Lung microvascular endothelial cell (primary cell): ENCODE measurements at places on chromosomes 6 and 20.

DNA sequence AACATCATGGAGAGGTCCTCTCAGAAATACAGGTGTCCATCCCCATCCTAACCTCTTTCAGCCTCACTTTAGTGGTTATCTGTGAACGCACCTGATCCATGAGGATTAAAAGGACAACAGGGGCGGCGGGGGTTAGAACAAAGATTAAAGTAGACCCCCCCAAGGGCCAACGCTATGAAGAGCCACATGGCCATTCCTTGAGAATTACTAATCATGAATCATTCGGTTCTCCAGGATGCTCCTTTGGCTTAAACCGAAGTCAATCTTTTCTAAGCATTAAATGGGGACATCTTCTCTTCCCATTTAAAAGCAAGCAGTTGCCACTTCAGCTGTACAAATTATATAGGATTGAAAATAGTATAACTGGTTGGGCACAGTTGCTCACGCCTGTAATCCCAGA lies 212.4 kb downstream of the GMPR start:
- peak; percentile 6 for DNase-seq

- no peak for DNase-seq
Measured at GRCh38 chr6:160971171-160971570, 20.4 kb upstream of the MAP3K4 start.

DNA sequence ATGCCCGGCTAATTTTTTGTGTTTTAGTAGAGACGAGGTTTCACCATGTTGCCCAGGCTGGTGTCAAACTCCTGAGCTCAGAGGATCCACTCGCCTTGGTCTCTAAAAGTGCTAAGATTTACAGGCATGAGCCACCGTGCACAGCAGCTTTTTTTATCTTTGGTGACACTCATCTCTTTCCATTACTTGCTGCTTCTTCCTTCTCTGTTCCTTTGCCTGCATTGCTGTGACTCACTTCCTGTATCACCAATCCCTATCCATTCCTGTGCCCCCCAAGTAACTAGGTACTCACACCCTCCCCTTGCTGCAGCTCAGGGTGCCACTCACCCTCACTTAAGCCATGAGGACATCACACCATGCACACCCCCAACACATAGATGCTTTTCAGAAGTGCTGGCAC lies 24.6 kb downstream of the KHDC1L start:
- DNase-seq = no peak

DNA sequence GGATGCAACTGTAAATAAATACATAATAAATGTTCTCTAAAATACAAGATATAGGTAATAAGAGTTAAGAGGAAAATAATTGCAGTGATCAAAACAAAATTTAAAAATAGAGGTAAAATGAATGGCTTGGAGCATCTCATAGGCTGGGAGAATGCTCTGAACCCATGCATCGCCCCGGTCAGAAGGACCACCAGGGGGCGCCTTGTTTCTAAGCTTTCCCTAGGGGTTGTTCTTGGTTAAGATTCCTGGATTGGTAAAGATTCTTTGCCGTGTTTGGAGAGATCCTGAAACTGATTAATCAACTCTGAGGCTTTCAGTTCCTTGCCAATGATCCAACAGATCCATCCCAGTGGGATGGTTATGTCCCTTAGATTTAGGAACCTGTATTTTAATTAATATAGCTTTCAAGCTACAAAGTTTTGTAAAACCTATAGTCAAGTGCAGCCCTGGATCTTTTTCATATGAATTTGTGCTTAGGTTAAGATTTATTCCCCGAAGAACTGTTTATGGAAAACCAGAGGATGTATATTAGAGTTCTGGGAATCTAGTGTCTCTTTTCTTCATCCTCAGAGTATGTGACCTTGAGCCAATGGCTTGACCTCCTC lies 45.3 kb upstream of the PRELID3B start:
- DNase-seq = peak; percentile 80

DNA sequence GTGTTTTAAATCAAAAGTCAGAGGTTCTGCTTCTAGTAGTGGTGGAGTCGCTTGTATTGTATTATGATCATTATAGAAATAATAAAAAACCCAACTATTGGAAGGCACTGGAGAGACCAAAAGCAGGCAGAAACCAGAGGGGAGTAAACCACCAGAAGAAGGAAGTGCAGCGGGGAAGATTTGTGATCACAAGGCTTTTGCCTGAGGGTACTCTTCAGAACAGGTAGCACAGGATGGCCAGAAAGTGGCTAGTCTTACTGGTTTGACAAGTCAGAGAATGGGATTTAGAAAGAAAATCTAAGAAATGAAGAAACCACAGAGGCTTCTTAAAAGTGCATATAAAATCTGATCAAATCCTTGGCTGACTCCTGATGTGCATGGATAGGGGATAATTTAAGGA lies 24.0 kb downstream of the MAPK13 start:
- no peak for DNase-seq

DNA sequence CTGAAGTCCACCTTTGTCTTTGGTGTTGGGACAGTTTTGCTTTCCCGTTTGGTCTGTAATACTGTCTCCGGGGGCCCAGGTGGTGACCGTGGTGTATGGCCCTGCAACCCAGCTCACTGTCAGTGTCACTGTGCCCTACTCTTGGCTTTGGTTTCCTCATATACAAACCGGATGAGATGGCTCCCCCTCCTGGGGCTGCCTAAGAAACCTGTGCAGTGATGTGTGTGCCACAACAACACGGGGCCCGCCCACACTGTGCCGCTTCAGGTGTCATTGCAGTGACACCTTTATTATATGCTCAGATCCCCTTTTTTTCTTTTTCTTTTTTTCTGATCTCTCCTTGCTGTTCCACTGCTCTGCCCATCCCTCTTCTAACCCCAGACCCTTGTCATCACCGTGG lies 73.9 kb downstream of the RAMACL start:
- no peak for DNase-seq

- DNase-seq = no peak
Measured at GRCh38 chr6:13295576-13295975, 32.8 kb downstream of the TBC1D7 start.

- DNase-seq = no peak
Measured at GRCh38 chr6:140002396-140003022, 628.1 kb upstream of the CITED2 start.

GRCh38 chr20:24027229-24027628 lies 38.6 kb upstream of the GGTLC1 start:
- DNase-seq = peak; percentile 96

GRCh38 chr20:59101961-59102360 lies 59.4 kb upstream of the PRELID3B start:
- DNase-seq = no peak

DNA sequence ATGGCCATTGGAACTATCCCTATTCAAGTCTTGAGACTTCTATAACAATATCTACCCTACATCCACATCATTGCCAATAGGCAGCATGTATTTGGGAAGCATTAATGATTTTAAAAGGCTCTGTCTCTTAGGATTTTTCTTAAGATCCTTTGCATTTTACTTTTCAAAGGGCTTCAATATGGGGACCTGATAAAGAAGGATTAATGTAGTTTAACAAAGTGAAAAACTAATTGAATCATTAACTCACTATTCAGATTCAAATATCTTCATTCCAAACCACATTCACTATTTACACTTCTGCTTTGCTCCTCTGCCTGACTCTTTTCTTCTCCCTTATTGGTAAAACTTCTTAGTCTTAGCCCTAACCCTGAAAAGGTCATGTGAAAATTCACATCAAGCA lies 333.0 kb downstream of the EPHA7 start:
- DNase-seq = no peak

- DNase-seq = no peak
Measured at GRCh38 chr6:120278689-120279396, 929.3 kb upstream of the MAN1A1 start.

DNA sequence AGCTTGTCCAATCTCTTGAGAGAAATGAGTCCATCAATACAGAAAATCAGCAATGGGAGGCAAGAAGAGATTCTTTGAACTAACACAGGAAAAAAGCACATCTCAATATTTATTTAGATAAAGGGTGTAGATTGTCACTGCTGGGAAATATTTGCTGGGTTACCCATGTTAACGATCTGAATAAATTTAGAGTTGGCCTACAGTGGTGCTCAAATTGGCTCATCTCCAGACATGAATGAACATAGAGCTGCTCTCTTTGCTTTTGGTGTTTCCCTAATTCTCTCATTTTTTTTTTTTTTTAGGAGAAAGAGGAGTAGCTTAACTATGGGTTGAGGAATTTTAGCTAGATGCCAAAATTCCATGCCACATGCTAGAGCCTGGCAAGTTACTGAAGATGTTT lies 471.2 kb downstream of the PKHD1 start:
- no peak for DNase-seq

GRCh38 chr6:155188707-155189496 lies 74.9 kb upstream of the CLDN20 start:
- peak; percentile 96 for DNase-seq

DNA sequence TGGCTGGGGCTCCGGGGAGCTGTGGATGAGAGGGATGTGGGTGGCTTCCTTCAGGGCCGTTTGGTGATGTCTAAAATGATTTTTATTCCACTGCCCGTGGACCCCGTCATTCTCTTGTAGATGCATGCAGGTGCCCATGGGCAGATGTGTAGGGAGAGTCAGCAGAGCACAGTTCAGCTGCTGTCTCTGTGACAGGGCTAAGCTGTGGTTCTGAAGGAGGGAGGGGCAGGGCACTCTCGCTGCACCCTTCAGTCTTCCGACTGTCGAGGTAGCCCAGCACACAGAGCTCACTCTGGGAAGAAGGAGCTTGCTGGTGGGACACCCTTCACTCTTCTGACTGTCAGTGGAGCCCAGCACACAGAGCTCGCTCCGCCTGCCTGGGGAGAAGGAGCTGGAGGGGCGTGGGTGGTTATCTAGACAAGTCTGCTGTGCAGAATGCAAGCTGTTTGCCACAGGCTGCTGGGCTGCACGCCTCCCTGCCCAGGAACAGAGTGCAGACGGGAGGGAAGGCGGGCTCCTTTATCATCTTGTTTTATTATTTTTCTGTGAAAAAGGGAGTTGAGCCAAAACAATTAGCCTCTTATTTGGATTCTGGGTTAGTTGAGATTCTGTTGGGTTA lies 28.4 kb upstream of the ADRM1 start:
- no peak for DNase-seq

DNA sequence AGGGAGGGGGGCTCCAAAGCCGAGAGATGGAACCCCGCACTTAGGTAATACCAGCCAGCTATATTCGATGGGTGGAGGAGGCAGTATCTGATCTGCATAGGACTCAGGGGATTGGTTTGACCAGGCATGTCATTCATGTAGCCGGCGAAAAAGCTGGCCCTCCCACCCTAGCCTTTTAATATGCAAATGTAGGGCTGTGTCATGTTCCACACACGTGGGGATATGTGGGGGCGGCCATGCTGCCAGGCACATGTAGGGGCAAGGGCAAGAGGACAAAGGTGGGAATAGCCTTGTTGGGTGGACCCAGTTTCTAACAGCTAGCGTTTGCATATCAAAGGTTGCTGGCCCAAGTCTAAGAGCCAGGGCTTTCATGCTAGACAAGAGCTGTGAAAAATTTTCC lies 39.1 kb upstream of the DDR1 start:
- no peak for DNase-seq

GRCh38 chr6:119044255-119044654 lies 34.2 kb downstream of the FAM184A start:
- DNase-seq = no peak

- DNase-seq = peak; percentile 67
Measured at GRCh38 chr20:47392015-47392720, 35.7 kb upstream of the ZMYND8 start.

- no peak for DNase-seq
Measured at GRCh38 chr6:169343886-169344749, 90.5 kb upstream of the THBS2 start.

GRCh38 chr6:85458184-85458583 lies 8.3 kb downstream of the NT5E start:
- DNase-seq = no peak

DNA sequence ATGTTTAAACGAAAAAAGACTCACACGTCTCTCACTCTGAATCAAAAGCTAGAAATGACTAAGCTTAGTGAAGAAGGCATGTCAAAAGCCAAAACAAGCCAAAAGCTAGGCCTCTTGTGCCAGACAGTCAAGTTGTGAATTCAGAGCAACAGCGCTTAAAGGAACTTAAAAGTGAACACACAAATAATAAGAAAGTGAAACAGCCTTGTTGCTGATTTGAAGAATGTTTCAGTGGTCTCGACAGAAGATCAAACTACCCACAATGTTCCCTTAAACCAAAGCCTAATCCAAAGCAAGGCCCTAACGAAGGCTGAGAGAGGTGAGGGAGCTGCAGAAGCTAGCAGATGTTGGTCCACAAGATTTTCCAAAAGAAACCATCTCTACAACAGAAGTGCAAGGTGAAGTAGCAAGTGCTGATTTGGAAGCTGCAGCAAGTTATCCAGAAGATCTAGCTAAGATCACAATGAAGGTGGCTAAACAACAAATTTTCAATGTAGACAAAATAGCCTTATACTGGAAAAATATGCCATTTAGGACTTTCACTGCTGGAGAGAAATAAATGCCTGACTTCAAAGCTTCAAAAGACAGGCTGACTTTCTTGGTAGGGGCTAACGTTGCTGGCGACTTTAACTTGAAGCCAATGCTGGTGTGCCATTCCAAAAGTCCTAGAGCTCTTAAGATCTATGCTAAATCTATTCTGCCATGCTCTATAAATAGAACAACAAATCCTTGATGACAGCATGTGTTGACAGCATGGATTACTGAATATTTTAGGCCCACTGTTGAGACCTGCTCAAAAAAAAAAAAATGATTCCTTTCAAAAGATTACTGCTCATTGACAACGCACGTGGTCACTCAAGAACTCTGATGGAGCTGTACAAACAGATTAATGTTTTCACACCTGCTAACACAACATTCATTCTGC lies 40.3 kb downstream of the SEC63 start:
- no peak for DNase-seq

- no peak for DNase-seq
Measured at GRCh38 chr6:158815379-158815724, 3.8 kb downstream of the EZR start.

DNA sequence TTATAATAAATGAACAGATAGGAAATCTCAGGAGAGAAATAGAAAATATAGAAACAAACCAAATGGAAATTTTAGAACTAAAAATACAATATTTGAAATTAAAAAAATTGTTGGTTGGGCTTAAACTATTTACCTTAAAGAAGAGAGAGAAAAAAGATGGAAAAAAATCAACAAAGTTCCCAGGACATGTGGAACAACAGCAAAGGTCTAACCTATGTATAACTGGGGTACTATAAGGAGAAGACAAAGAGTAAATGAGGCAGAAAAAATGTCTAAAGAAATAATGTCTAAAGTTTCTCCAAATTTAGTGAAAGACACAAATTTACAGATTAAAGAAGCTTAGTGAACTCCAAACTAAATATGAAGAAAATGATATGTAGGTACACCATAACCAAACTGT lies 41.1 kb upstream of the ZBTB24 start:
- DNase-seq = no peak

GRCh38 chr6:16776394-16777017 lies 15.2 kb upstream of the ATXN1 start:
- no peak for DNase-seq

DNA sequence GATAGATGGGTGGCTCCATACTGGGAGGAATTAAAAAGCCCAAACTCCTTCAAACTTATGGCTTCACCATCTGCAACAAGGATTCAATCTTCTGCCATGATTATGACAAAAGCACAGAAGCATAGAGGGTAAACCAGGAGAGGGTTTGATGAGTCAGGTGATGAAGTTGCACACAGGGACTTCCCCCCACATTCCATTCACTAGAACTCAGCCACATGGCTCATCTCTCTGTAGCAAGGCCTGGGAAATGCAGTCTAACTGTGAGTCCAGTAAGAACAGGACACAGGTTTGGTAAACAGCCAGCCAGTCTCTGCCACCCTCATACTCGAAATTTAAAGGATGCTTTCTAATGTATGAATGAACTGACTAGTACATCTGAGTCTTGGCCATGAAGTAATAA lies 142.9 kb downstream of the HIVEP2 start:
- peak; percentile 75 for DNase-seq
